NCI-H187 treated with DMSO at 0.1 percent for 48 hours (cell line): ENCODE measurements at places on chromosomes 4 and X.

DNA sequence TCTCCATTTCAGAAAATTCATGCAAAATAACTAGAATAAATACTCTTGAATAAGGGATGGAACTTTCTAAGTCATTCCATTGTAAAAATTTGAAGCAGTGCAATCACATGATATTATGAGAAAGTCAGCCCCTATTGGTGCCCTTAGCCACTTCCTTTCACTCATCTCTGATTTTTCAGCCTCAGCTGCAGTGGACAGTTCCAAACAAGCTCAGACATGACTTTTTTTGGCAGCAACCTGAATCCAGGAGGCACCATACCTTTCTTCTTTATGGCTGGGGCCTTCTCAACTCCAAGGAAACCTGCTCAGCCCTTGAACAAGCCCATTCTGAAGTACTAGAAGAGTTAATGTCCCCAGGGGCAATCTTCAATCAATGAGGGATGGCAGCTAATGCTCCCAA lies 40.5 kb downstream of the MAPK10 start:
- no peak for DNase-seq

GRCh38 chrX:30283456-30284200 lies 25.6 kb downstream of the NR0B1 start:
- DNase-seq, result no peak

GRCh38 chrX:9207142-9207541 lies 173.2 kb upstream of the FAM9B start:
- DNase-seq, result no peak

DNA sequence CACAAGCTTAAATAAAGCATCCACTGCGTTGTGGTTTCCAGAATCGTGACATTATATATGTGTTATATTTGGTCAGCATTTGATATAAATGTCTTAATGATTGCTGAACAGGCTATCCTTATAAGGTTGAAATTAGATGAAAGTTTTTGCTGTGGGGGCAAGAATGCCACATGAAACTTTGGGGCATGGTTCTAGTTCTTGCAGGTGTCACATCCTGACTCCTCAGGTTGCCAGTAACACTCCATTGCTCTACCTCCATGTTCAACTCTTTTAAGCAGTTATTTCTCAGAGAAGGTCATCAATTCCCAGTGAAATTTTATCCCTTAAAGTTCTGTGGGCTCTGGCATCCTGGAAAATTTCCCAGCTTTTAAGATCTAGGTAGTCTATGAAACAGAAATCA lies 33.7 kb downstream of the NFKB1 start:
- DNase-seq, result no peak

- no peak for DNase-seq
These were observed 1.2 kb downstream of the METAP1 start for GRCh38 chr4:98996765-98997068.

DNA sequence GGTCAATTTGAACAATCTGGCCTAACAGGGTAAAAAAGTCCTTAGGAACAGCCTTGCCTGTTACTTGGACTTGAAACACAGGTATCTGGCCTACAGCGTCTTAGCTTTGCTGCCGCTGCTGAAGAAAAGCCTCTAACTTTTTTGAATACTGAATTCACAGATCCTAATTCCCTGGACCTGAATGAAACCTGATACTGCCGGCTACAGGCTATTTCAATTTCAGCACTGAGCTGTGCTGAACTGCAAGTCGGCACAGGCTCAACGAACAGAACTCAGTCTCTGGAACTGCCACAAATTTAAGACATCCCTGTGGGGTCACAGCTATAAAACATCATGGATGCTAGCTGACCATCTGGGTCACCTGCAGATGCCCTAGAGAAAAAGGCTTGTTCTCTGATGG lies 7.2 kb downstream of the NR0B1 start:
- DNase-seq, result no peak

- no peak for DNase-seq
These were observed 69.7 kb upstream of the MSANTD1 start for GRCh38 chr4:3179126-3179706.

GRCh38 chr4:151228189-151229119 lies 48.5 kb upstream of the PRSS48 start:
- DNase-seq, result no peak

DNA sequence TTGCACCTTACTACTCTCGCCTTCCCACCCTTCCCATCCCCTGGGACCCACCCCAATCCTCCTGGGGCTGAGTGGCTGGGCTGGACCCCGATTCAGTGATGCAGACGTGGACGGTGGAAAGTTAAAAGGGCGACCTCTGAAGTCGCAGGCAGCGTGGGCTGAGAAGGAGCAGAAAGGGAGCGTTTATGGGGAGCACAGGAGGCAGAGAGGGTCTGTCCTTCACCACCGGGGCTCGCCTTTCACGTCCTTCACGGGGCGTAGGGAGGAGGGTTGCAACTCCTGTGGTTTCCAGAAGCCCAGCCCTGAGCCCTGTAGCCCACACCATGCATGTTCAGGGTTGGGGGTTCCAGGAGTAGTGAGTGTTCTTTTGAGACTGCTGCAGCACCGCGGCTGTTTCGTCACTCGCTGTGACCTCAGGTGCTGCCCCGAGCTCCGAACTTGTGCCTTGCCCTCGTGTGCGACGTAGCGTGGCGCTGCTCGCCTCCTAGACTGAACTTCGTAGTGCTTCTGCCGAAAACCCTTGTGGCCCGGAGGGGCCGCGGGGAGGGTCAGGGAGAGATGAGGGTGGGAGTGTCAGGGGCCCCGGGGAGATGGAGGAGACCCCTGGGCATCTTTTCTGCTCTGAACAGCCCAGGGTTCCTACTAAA lies 1.6 kb downstream of the NHS start:
- DNase-seq, result no peak

DNA sequence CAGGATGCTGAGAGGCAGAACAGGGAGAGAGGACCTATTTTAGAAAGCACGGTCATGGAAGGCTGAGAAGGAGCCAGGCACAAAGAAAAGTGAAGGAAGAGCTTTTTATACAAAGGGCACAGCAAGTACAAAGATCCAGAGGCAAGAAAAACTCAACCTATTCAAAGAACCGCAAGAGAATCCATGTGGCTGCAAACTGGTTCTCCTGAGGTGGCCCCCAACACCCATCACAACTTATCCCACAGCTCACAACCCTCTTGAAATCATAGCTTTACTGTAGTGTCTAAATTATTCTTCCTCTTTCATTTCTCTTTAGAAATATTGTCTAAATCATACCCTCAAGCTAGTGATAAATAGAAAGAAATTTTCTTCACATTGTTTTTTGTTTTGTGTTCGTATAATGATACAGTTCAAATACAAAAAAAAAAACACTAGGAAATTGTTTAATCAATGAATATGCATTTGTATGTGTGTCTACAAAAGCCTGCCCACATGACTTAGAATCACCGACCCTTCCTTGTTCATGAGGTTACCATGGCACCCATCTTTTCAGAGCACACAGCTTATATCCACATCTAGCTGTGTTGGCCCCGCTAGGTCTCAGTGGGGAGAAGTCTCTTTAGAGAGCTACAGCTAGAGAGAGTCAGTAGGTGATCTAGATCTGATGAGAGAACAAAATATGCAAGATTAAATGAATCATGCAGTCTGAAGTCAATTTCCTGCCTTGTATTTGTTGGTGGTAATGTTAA lies 126.9 kb upstream of the DCLK2 start:
- DNase-seq, result no peak

GRCh38 chrX:69067841-69068240 lies 97.4 kb downstream of the PJA1 start:
- no peak for DNase-seq

- DNase-seq, result no peak
These were observed 35.5 kb upstream of the UGT2B4 start for GRCh38 chr4:69531251-69531650.

GRCh38 chr4:179112441-179113170 lies 1670.4 kb upstream of the AGA start:
- no peak for DNase-seq

DNA sequence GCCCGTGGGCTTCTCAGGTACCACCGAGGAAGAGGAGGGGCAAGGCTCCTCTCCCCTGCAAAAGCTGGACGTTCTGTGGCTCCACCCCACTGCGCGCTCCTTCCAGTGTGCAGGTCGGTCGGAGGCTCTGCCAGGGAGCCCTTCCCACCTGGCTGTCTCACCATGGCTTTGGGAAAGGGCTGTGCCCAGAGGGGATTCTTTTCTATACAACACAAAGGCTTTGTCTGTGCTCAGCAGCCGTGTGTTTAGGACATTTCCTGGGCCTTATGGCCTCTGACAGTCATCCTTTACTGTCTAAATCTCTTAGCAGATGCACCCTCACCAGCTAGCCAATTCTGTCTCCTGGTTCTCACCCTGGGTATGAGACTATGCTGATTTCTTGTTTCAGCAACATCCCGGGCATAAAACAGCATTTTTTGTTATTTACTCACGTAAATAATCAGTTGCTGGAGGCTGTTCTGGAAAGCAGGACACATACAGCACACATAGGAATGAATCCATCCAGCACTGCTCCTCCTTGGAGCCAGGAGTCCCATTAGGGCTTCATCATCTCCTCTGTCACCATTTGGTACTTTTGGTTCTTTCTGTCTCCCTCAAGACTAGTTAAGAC lies 20.4 kb upstream of the ATXN3L start:
- DNase-seq, result no peak

DNA sequence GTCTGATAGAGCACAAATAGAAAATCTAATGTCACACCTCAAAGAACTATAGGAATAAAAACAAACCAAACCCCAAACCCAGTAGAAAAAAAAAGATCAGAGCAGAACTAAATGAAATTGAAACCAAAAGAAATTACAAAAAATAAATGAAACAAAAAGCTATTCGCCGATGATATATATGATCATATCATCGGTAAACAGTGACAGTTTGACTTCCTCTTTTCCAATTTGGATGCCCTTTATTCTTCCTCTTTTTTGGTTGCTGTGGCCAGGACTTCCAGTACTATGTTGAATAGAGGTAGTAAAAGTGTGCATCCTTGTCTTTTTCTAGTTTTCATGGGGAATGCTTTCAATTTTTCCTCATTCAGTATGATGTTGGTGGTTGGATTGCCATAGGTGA lies 215.3 kb upstream of the AR start:
- no peak for DNase-seq

- no peak for DNase-seq
These were observed 180.3 kb upstream of the PPARGC1A start for GRCh38 chr4:24070117-24070516.

DNA sequence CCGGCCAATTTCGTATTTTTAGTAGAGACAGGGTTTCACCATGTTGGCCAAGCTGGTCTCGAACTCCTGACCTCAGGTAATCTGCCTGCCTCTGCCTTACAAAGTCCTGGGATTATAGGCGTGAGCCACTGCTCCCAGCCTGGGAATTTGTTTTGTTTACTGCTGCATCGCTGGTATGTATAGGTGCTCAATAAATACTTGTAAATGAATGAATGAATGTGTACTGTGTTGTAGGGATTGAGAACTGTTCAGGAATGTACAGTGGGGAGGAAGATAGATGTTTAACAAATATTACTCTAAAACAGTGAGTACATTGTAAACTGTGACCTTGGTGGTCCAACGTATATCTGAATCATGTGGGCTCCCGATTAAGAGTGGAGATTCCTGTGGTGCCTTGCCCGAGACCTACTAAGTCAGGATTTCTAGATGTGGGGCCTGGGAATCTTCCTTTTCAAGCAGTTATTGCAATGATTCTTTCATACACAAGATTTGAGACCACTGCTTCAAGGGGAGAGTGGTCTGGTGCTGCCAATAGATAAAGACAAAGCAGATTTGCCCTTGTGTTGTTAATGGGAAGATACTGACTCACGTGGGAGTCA lies 41.0 kb downstream of the WWC2 start:
- no peak for DNase-seq

DNA sequence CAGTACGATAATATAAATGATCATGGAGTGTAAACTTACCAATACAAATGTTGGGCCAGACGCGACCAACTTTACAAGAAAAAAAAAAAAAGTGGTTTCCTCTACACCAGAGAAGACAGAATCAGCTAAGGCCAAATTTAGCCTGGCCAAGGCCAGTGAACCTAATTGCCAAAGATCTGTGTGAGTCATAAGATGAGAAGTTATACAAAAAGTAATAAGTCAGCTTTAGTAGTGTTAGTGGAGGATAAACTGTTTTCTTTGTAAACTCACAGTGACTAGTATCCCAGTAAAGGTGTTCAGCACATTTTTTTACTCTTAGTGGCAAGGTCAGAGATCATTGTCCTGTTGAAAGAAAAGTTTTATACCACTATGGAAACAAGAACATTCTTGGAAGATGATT lies 531.4 kb upstream of the TECRL start:
- no peak for DNase-seq

DNA sequence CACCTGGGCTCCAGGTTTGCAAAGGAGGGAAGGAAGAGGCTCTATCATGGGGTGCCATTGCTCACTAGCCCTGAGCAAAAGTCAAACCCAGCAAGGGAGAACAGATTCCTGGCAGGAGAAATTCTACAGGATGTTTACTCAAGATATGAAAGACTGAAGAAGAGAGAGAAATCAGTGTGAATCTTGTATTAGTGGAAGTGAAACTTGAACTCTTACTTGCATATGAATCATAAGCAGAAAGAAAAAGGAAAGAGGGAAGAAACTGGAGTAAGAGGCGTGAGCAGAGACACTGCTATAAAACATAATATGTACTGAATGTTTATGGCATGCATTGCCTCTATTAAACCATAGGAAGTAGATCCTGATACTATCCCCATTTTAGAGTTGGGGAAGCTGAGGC lies 60.9 kb downstream of the C4orf46 start:
- no peak for DNase-seq

DNA sequence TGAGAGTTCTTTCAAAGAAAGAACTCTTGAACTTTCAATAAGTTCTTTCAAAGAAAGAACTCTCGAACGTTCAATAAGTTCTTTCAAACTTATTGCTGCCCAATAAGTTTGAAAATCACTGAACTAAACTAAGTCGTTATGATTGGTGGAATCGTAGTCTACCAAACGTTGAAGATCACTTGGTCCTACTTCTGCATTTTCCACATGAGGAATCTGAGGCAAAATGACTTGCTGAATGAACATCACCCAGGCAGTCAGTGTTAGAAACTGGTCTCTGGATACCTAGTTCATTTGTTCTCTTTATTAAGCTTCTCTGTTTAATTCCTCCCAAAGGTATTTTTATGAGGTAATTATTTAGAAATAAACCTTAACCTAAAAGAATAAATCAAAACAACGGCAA lies 7.1 kb upstream of the CNOT6L start:
- no peak for DNase-seq

- DNase-seq, result peak; percentile 57
These were observed 107.7 kb downstream of the PHEX start for GRCh38 chrX:22139822-22140221.

- no peak for DNase-seq
These were observed 8.5 kb downstream of the CD40LG start for GRCh38 chrX:136656361-136656964.

DNA sequence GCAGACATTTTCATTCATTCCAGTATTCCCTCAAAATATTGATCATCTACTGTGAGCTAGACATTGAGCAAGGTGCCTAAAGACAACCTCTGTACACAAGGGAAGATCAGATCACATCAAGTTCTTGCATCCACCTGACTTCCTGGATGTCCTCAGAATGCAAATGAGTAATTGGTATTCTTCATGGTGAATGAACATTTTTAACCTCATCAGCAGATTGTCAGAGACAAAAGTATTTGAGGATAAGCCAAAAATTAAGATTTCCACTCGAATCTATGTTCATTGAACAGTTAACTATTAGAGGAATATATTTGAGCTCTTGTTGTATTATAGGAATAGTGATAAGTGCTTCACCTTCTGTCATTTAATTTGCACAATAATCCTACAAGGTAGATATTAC lies 1.3 kb downstream of the SMARCAD1 start:
- DNase-seq, result no peak
